ENCODE measurements at places on chromosomes 16 and 17.
A peak's percentile ranks its signal among the peaks of the same experiment; 100 is the strongest.

GRCh38 chr16:85159179-85159980 lies 47.1 kb upstream of the CIBAR2 start:
- peaks cover 2% of the 10 kb centered on the region for H3K4me1 ChIP-seq
- H3K27me3 ChIP-seq, result no peaks in the 10 kb centered on the region
- H3K36me3 ChIP-seq, result no peaks in the 10 kb centered on the region
- no peak overlapping the region for H3K27ac ChIP-seq

DNA sequence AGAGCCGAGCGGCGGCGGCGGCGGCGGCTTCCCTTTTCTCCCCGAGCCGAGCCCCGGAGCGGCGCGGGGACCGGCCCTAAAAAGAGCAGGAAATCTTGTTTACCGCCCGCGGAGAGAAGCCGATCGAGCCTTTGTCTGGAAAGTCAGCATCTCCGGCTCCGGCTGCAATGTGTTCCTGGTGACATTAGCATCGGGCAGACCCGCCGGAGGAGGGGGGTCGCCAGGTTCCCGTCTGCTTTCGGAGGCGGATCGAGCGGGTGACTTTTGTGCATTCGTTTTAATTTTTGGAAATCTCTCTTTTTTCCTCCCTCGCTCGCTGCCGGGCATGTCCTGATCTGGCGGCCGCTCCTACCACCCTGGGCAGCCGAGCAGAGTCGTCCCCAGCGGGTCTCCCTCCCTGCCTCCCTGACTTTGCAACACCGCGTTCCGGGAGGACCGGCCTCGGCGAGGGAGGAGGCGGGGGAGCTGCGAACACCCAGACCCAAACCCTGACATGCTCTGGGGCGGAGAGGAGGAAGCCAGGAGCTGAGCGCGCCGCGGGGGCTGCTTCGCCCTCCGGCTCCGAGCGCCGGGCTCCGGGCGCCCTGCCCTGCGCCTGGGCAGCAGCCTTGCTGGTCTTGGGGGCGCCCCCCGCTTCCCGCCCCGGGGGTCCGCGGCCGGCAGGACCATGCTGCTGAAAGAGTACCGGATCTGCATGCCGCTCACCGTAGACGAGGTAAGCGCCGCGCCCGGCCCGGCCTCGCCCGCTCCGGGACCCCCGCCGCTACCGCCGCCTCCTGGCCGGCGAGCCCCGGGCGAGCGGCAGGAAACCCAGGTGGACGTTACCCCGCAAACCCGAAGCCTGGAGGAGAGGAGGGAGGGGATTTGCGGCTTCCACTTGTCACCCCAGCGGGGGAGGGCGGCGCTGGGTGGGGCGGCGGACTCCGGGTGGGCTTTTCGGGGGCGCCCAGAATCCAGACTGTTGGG lies 690 bp downstream of the PITPNC1 start:
- H3K4me3 ChIP-seq, result peak overlapping the region; percentile 88
- H3K36me3 ChIP-seq, result no peaks in the 10 kb centered on the region
- DNase-seq, result no peak
- no peaks in the 10 kb centered on the region for H3K27me3 ChIP-seq
- H3K4me1 ChIP-seq, result no peaks in the 10 kb centered on the region

DNA sequence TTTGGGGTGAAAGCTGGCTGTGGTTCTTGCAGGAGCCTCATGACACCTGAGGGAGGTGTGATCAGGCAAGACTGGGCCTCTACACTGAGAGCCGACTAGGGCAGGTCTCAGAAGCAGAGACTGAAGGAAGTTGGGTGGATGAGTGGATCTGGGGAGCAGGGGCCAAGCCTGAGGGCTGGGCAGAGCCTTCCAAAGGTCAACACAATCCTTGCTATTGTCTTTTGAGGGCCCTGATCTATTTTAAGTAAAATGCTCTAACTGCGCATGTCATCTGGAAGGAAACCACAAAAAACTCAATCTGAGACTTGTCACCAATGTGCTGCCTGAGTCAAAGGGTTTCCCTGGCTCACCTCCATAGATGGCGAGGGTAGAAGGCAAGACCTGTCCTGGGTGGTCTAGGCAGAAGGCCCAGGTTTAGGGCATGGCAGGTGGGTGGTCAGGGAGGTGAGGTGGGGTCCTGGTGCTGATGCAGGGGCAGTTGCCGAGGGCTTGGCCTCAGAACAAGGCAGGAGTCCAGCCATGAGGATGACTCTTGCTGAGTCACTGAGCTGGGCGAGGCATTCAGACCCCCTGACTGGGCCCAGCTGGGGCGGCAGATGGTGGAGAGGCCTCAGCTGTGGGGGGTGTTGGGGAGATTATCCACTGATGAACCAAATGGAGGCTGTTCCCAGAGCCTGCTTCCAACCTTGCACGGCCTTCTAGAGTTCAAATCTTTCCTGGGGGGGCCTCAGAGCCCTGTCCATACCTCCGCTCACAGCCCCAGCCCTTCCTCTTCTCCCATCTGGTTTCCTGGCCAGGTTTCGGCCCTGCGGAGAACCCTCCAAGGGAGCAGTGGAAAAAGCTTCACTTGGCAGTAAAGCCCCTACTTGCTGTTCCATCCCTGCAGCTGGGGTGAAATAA lies 5.1 kb downstream of the MVP start:
- H3K27me3 ChIP-seq, result no peaks in the 10 kb centered on the region
- peaks cover 11% of the 10 kb centered on the region for H3K4me1 ChIP-seq
- no peaks in the 10 kb centered on the region for H3K36me3 ChIP-seq
- DNase-seq, result no peak
- H3K27ac ChIP-seq, result peak overlapping the region; percentile 16
- H3K4me3 ChIP-seq, result no peak overlapping the region

DNA sequence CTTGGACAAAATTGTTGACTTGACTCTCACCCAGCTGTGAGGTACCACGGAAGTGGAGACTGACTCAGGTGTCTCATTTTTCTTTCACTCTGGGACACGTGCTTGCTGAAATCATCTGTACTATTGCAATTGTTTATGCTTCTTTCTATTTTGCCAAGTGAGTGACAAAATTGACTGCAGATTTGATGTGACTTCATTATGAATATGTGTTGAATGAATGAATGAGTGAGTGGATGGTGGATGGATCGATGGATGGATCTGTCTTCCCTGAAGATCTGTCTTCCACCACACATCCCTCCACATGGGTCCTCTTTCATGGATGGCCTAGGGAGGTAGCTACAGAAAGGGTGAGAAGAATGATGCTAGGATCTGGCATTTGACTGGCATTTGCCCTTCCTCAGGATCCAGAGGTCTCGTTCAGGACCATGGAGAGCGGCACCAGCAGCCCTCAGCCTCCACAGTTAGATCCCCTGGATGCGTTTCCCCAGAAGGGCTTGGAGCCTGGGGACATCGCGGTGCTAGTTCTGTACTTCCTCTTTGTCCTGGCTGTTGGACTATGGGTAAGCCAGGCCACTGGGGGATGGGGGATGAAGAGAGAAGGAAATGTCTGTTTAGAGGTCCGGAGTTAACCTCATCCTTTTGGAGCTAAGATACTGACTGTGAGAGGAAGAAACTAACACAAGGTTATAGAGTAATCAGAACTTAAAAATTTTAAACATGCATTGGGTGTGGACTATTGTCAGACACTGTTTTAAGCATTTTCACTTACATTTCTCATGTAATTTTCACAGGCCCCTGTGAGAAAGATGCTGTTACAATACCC lies 12.7 kb downstream of the SLC5A11 start:
- no peak overlapping the region for H3K27ac ChIP-seq
- no peaks in the 10 kb centered on the region for H3K27me3 ChIP-seq
- no peaks in the 10 kb centered on the region for H3K36me3 ChIP-seq

GRCh38 chr16:84754956-84755672 lies 55.3 kb downstream of the USP10 start:
- no peak for DNase-seq
- H3K27me3 ChIP-seq, result no peaks in the 10 kb centered on the region
- peaks cover 50% of the 10 kb centered on the region for H3K4me1 ChIP-seq
- H3K36me3 ChIP-seq, result peaks cover 7% of the 10 kb centered on the region

DNA sequence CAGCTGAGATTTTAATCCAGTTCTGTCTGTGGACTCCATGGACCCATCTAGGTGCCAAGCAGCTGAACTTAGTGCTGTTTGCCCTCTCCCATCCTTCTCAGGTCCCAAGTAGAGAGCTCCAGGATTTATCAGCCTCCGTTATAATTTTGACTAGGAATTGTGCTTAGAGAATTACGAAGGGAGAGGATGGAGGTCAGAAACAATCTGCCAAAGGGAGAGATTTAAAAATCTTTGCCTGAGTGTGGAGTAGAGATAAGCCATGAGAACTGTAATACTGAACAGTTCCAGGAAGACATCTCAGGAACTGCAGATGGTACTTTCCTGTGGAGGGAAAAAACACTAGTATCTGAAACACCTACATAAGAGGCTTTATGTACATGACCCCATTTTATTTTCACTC lies 27.0 kb downstream of the CEP95 start:
- H3K27me3 ChIP-seq, result no peaks in the 10 kb centered on the region
- H3K4me3 ChIP-seq, result no peak overlapping the region
- no peak overlapping the region for H3K27ac ChIP-seq
- no peaks in the 10 kb centered on the region for H3K4me1 ChIP-seq

GRCh38 chr17:76384987-76385891 lies 830 bp downstream of the SPHK1 start:
- H3K4me1 ChIP-seq, result peaks cover 24% of the 10 kb centered on the region
- H3K27me3 ChIP-seq, result peaks cover 2% of the 10 kb centered on the region
- H3K27ac ChIP-seq, result no peak overlapping the region
- peak overlapping the region; percentile 75 for H3K4me3 ChIP-seq

DNA sequence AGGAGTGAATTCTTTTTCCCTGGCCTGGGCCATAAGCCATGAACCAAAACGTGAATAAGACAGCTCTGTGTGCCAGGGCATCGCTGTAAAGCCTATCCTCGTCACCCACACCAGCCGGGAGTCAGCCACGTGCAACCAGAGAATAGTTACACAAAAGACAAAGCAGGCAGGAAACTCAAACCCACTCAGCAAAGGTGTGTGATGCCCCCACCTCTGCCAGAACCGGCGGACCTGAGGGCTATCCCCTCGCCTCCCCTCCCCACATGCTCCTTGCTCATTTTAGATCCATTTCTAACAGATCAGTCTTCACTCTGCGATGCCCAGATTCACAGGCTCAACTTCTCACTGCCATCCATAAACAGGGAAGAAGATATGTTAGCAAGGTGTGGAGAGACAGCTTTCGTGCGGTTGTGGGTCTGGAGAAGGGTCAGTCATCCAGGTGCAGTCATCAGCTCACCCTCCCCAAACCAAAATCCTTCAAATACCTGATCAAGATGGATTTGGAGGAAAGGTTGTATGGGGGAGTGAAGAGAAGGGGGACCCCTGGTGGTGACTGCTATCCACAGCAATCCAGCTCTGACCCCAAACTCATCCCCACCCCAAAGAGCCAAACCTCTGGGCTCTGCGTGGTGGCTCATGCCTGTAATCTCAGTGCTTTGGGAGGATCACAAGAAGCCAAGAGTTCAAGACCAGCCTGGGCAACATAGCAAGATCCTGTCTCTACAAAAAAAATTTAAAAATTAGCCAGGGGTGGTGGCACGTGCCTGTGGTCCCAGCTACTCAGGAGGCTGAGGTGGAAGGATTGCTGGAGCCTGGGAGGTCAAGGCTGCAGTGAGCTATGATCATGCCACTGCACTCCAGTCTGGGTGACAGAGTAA lies 219.2 kb downstream of the C16orf78 start:
- H3K27me3 ChIP-seq, result no peaks in the 10 kb centered on the region
- H3K4me1 ChIP-seq, result peaks cover 43% of the 10 kb centered on the region
- no peak overlapping the region for H3K27ac ChIP-seq
- no peaks in the 10 kb centered on the region for H3K36me3 ChIP-seq

- H3K27me3 ChIP-seq, result no peaks in the 10 kb centered on the region
- H3K4me1 ChIP-seq, result no peaks in the 10 kb centered on the region
- DNase-seq, result no peak
- H3K36me3 ChIP-seq, result no peaks in the 10 kb centered on the region
These were observed 113.8 kb downstream of the ABCC12 start for GRCh38 chr16:48041981-48042421.

- H3K27ac ChIP-seq, result no peak overlapping the region
- H3K4me3 ChIP-seq, result no peak overlapping the region
- no peaks in the 10 kb centered on the region for H3K27me3 ChIP-seq
These were observed 13.8 kb downstream of the CHST6 start for GRCh38 chr16:75481475-75481874.

GRCh38 chr16:24670623-24671454 lies 58.6 kb upstream of the TNRC6A start:
- H3K27me3 ChIP-seq, result no peaks in the 10 kb centered on the region
- peaks cover 17% of the 10 kb centered on the region for H3K4me1 ChIP-seq
- no peak overlapping the region for H3K4me3 ChIP-seq

DNA sequence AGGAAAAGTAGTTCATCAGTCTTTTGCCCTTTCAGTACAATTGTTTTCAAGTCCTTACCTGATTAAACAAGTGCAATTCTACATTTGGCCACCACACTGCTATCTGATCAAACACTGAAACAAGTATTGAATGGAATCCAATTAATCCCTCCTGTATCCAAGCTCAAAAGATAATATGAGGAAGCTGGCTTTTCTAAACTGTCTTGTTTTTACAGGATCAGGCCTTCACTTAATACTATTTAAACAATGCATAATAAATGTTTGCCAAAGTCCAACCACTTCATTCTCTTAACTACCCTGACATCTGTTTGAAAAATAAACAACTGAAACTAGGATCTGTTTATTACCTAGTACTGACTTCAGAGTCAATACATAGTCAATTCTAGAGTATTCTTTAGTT lies 131.6 kb downstream of the MRTFB start:
- no peak for DNase-seq
- H3K4me3 ChIP-seq, result no peak overlapping the region
- peaks cover 8% of the 10 kb centered on the region for H3K4me1 ChIP-seq

- H3K27me3 ChIP-seq, result no peaks in the 10 kb centered on the region
- DNase-seq, result no peak
- H3K36me3 ChIP-seq, result peaks cover 20% of the 10 kb centered on the region
- H3K4me1 ChIP-seq, result no peaks in the 10 kb centered on the region
- H3K27ac ChIP-seq, result no peak overlapping the region
These were observed 32.1 kb upstream of the SLC38A8 start for GRCh38 chr16:84074721-84075120.

GRCh38 chr17:3035968-3036280 lies 27.5 kb downstream of the OR1D5 start:
- H3K27ac ChIP-seq, result no peak overlapping the region
- H3K4me3 ChIP-seq, result no peak overlapping the region

- H3K27ac ChIP-seq, result peak overlapping the region; percentile 68
- H3K4me3 ChIP-seq, result peak overlapping the region; percentile 32
- H3K4me1 ChIP-seq, result peaks cover 8% of the 10 kb centered on the region
- DNase-seq, result no peak
- peaks cover 7% of the 10 kb centered on the region for H3K36me3 ChIP-seq
These were observed 9.1 kb downstream of the SHCBP1 start for GRCh38 chr16:46612121-46612520.

DNA sequence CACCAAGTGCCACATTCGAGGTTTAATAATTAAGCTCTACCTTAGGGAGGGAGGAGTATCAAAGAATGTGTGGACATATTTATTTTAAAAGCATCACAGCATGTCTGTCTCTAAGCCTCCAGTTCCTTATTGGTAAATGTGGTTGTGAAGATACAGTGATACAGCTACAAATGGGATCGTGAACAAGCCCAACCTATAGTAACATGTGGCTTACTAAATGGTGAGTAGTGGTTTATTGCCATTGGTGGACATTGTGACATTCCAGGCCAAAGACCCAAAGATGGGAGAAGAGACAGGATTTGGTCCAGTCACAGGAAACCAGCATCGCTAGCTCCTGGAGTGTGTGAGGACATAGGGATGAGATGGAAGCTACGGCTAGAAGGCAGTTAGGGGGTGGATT lies 51.2 kb downstream of the IQCK start:
- H3K36me3 ChIP-seq, result no peaks in the 10 kb centered on the region
- H3K4me3 ChIP-seq, result no peak overlapping the region
- no peaks in the 10 kb centered on the region for H3K27me3 ChIP-seq
- no peak for DNase-seq
